ENCODE measurements at places on chromosomes 2 and 18.

DNA sequence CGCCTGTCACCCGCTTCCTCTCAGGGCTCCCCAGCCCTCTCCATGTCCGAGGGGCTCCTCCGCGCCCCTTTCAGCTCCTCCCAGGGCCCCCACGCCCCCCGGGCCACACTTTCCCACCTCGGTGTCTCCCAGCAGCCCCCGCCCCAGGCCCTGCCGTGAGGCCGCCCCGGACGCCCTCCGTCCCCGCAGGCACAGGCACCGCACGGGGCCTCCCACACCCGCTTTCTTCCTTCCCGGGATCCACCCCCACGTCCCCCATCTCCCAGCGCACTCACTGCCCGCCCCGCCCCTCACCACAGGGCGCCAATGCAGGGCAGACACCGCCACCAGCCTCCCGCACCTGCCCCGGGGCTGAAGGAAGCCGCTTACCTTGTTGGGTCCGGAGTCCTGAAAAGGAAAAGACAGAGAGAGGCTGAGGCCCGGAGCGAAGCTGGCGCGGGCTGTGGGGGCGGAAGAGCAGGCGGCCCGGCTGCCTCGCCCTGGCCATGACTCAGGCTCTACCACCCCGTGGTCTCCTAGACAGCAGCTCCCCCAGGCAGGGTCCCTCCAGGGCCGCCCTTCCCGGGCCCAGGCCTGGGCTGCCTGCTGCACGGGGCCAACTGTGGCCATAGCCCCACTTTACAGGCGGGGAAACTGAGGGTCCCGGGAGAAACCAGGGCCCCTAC, 37.7 kb downstream of the KIF1A start:
- no peak for ATAC-seq

DNA sequence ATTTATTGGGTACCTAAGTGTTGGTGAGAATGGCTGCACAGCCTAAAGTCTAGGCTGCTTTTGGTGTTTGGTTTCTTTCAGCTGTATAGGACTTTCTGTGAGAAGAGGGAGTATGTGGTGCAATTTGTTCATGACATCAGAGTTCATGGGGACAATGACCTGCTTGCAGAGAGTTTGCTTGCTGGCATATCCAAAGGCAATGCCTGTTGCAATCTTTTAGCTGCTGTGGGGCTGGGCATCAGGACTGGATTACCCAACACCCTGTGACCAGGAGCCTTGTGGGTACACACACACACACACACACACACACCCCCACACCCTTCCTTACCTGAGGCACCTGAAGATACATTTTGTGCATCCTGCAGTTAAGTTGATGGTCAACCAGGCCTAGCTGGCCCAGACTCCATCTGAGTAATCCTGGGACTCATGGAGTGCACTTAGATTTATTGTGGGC, 68.4 kb downstream of the LIPG start:
- ATAC-seq: no peak

DNA sequence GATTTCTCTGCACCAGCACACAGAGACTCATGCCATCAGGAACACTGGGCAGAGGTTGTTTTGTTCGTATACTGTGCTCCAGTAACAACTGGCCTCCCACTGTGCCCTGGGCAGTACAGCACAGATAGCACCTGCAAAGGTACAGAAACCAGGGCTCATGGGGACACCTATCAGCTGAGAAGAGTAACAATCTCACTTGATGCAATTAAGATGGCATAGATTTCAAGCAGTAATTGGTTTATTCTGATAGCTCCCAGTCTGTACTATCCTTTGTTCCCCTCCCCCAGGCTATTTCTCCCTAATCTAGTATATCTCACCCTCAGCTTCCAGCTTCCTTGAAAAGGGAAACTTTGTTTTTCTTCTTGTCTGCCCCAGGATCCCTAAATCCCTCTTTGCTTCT, 343.9 kb upstream of the MMADHC start:
- no peak for ATAC-seq

DNA sequence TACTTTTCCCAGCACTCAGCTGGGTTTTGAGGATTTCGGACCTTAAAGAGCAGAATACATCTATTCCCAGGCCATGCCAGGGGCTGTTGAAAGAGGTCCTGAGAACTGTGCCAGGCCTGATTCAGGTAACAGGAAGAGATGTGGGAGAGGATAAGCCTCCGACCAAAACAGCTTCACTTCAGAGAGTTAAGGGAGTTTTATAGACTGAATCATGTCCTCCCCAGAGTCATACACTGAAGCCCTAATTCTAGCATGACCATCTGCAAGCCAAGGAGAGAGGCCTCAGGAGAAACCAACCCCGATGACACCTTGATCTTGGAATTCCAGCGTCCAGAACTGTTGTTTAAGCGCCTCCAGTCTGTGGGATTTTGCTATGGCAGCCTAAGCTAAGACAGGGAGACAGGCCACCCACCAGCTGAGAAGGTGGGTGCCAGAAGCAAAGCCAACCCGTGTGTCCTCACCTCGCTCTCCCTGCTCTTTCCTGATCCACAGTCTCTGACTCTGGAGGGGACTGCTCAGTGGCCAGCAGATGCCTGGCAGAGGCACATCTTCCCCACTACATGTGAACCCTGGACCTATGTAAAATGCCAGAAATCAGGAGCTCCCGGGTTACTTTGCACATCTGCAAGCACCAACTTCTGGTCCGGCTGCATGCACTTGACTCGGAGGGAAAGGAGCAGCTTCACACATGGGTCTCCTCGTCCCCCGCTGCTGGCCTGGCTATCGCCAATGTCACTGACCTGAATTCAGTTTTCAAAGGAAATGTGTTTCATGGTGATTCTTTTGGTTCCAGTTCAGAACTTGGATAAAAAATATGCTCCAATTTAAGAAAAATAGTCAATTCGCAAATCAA, 116.8 kb upstream of the EPC2 start:
- no peak for ATAC-seq

DNA sequence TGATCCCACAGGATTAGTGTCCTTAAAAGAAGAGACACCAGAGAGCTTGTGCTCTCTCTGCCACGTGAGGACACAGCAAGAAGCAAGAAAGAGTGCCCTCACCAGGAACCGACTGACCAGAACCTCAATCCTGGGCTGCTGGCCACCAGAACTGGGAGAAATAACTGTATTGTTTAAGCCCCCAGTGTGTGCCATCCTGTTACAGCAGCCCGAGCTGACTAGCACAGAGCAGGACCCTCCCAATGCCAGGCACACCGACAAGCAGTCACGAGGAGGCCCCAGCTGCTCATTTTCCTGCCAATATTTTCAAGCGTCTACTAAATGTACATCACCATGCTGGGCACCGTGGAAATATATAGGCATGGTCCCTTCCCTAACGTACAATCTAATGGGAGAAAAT, 17.1 kb downstream of the FAM178B start:
- no peak for ATAC-seq

Data from motor neuron (in vitro differentiated cells).